ENCODE measurements at places on chromosomes 7 and 10.

GRCh38 chr7:136058546-136058945, 81.4 kb upstream of the MTPN start:
- DNase-seq, result no peak

- no peak for DNase-seq
Observed at GRCh38 chr10:132446195-132446581, 49.2 kb downstream of the PWWP2B start.

GRCh38 chr7:71679480-71679879, 547.5 kb downstream of the GALNT17 start:
- no peak for DNase-seq

GRCh38 chr7:73622909-73623797, 1.2 kb downstream of the MLXIPL start:
- DNase-seq, result no peak

- no peak for DNase-seq
Observed at GRCh38 chr7:55624813-55625212, 52.5 kb upstream of the VOPP1 start.

GRCh38 chr7:156059369-156059768, 247.1 kb upstream of the SHH start:
- peak; percentile 59 for DNase-seq

DNA sequence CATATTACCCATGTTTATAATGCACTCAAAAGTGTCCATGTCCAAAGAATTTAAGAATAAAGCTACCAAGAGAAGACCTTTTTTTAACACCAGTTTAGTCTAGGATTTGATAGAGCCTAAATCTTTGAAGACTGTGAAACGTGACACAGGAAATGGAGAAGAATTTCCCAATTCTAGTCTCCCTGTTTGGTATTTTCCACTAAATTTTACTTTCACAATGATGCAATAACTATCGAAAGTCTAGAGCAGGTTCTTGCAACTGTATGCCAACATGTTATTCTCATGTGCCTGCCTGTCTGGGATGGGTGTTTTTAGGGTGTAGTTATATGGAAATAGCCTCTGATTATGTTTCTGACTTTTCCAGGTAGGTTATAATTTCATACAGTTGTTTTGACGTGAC, 6.9 kb upstream of the MXI1 start:
- no peak for DNase-seq

DNA sequence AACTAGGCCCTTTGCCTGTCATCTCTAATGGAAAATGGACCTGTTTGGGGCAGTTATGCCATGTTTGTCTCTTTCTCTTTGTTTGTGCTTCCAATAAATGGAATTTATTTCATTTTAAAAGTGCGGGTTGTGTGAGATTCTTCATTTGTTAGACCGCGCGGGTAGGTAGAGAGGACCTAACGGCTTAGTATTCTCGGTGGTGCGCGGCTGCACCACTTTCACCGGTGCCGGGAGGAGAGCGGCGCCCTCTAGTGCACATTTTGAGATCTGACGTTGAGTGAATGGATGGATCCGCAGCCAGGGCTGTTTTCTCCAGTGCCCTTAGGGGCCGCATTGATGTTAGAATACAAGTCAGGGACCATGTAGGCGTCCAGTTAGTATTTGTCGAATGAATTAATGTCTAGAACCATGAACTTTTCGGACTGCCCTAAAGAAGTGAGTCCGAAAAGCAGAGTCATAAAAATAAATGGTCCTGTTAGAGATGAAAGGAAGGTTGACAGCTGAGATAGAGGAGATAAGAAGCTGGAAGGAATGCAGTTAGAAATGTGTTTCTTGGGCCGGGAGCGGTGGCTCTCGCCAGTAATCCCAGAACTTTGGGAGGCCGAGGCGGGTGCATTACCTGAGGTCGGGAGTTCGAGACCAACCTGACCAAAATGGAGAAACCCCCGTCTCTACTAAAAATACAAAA, 29.3 kb upstream of the GIMAP8 start:
- DNase-seq, result peak; percentile 90

GRCh38 chr7:138286846-138287245, 173.2 kb upstream of the TRIM24 start:
- no peak for DNase-seq

All from suppressor macrophage treated with lipopolysaccharide for 1 hour (primary cell).